ENCODE measurements at places on chromosomes 1 and 21.

- no peak for DNase-seq
Measured at GRCh38 chr21:33395891-33396331, 7.3 kb upstream of the IFNGR2 start.

GRCh38 chr1:165287781-165288180 is 68.7 kb downstream of the LMX1A start:
- DNase-seq: no peak

GRCh38 chr1:91712393-91712792 is 173.6 kb downstream of the TGFBR3 start:
- DNase-seq: no peak

GRCh38 chr1:24905355-24905978 is 24.6 kb downstream of the RUNX3 start:
- peak; percentile 6 for DNase-seq

GRCh38 chr1:156727492-156727891 is 777 bp upstream of the METTL25B start:
- DNase-seq: no peak

DNA sequence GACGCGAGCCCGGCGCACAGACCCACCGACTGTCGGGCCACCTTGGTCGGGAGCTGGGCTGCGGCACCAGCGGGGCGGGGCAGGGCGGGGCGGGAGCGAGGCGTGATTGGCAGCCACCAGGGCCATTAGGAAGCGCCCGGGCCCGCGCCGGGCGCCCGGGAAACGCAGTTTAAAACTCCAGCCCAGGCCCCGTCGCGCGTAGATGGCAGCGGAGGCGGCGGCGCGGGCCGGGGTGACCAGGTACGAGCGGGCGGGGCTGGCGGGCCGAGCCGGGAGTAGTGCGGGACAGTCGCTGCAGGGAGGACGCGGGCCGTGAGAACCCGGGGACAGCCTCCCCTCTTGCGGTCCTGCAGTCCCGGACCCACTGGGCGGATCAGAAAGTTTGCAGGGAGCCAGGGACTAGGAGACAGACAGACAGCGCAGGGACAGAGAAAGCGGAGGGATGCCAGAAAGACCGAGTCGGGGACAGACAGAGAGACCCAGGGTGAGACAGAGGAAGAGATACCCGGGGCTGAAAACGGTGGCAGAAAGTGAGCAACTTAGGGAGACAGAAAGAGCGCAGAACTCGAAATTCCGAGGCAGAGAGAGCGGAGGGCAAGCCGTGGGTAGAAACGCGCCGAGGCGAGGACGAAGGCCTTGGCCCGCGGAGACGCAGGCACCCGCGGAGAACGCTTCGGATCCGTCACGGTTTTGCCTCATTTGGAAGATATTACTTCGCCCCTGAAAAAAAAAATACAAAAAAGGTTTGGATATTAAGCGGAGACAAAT is at the start of gene DMBX1:
Gene DMBX1 (plus strand): TSS at position 199 of the 768 bp plus-strand sequence. CDS start 17,175 bp downstream, outside the sequence.
- DNase-seq: peak; percentile 29

Measured in activated naive CD4-positive, alpha-beta T cell treated with anti-CD3 and anti-CD28 coated beads, Interleukin-2, amount 50 U/mL, for 16 hours (primary cell).